ENCODE measurements at places on chromosomes 7 and 10.

- DNase-seq, result no peak
Observed at GRCh38 chr10:78905015-78905956, 163.5 kb upstream of the ZMIZ1 start.

- DNase-seq, result no peak
Observed at GRCh38 chr10:128781637-128782036, 655.4 kb upstream of the MKI67 start.

DNA sequence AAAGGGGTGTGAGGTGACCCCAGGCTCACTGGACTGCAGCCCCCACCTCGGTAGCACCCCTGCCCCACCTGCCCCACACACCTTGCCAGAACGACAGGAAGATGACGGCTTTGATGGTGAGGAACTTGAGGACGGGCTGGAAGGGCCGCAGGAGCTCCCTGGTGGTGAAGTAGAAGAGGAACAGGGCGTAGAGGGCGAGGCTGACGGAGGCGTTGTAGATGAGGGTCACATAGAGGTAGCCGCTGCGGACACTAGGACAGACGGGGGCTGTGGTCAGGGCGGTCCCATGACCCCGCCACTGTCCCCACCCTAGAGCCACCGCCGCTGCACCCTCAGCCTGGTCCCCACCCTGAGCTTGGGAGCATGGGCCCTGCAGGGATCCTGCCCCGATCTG lies 7.6 kb downstream of the TMEM184A start:
- no peak for DNase-seq

DNA sequence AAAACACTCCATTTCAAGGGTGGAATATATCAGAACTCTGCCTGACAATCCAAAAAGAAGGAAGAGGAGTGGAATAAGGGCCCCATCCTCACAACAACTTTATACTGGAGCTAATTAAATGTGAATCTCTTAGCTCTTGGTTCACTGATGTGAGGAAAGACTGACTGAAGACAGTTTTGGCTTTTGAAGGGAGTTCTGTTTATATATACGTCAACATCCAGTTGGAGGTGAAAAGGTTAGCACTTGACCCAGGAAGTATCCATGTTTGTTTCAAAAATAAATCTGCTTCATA lies 3.0 kb downstream of the HOXA1 start:
- no peak for DNase-seq

DNA sequence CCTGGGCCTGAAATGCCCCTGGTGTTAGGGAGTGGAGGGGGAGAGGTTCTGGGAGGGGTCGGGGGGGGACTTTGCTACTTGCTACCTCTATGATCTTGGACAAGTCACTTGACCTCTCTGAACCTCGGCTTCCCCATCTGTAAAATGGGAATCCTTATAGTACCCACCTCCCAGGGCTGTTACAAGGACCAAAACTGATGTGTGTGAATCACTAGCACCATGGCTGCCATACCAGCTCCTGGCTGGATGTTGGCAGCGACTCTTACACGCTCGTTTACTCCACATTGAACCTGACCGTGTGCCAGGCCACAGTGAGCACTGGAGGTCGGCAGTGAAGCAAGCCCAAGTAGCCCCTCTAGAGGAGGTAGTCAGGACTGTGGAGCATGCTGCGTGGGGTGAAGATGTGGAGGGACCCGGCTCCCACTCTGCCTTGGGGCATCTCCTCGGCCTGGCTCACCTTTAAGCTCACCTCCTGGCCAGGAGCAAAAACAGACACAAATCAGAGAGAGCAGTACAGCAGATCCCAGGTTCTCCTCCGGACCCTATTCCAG lies 28.9 kb downstream of the PPIF start:
- DNase-seq, result no peak

DNA sequence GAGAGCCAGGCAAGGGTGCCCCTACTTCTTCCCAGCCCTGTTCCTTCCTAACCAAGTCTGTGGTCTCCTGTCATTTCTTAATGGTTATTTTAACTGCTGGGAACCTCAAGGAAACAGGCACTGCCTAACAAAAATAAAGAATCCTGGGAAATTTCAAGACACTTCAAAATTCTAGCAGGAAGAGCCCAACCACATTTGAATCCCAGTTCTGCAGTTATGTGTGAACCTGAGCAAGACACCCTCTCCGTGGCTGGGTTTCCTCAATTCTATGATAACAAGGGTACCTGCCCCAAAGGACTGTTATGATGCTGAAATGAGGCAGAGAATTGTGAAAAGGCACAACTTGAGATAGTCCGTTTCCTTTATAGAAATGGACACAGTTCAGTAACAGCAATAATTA lies 36.2 kb upstream of the DUSP5 start:
- DNase-seq, result no peak

GRCh38 chr7:2985866-2986265 lies 57.8 kb downstream of the CARD11 start:
- DNase-seq, result no peak

GRCh38 chr10:102229810-102230263 lies 3.7 kb downstream of the ELOVL3 start:
- peak; percentile 71 for DNase-seq

- peak; percentile 82 for DNase-seq
Observed at GRCh38 chr10:102399217-102400021, 3.9 kb downstream of the NFKB2 start.

DNA sequence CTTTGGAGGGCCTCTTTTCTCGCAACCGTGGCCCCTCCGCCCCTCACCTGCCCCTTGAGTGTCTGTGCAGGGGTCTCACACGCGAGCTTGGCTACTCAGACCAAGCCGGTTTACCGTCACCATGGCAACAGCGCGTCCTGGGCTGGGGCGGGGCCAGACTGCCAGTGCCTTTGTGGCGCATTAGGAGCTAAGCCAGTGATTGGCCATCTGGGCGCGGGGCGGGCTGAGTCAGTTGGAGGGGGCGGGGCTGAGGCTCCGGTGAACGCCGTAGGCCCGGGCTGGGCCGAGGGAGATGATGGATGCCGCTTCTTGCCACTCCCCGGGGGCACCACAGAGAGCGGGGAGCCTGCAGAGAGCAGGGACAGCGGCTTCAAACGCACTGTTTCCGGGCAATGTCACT lies 48.7 kb upstream of the FXYD4 start:
- DNase-seq, result peak; percentile 63

- no peak for DNase-seq
Observed at GRCh38 chr10:2604891-2605290, 462.5 kb upstream of the PFKP start.

GRCh38 chr7:102404005-102404861 lies 8.1 kb downstream of the PRKRIP1 start:
- no peak for DNase-seq

DNA sequence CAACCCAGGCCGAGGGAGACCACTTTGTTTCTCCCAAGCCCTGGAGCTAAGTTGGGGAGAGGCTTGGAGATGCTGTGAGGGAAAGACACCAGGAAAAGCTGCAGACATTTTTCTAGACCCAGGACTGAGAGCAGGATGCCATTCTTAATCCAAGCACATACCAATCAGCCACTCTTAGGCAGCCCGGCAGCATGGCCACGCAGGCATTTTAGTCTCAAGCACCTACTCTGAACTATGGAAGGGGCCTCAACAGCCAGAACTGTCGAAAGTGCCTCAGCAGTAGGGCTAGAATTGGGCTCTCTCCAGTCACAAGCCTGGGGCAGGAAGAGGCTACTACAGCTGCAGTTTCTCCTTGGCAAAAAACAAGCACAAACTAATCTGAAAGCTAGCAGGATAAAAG lies 57.8 kb downstream of the GCC1 start:
- no peak for DNase-seq

DNA sequence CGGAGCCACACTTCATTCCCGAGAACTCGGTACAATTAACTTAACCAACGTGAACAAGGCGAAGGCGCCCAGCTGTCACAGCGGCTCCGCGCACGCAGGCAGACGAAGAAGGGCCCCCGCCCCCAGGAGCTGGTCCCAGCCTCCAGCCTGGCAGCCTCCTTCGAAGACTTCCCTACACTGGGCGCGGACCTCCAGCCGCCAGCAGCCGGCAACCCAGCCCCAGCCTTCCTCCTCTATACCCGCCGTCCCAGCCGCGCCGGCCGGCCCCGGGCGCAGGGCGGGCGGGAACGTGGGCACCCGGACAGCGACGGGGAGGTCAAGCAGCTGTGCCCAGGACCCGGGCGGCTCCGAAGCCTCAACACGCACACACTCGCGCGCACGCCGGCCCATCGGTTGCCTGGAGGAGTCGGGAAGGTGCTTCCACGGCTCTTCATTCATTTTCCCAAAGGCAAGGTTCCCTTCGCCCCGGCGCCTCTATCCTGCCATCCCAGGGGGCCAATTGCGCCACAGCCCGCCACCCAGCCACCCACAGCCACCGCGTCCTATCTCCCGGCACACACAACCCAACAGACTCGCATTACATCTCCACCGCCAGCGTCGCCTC lies 1.6 kb downstream of the CHST15 start:
- no peak for DNase-seq

- DNase-seq, result no peak
Observed at GRCh38 chr10:13503745-13504463, 24.9 kb downstream of the BEND7 start.

DNA sequence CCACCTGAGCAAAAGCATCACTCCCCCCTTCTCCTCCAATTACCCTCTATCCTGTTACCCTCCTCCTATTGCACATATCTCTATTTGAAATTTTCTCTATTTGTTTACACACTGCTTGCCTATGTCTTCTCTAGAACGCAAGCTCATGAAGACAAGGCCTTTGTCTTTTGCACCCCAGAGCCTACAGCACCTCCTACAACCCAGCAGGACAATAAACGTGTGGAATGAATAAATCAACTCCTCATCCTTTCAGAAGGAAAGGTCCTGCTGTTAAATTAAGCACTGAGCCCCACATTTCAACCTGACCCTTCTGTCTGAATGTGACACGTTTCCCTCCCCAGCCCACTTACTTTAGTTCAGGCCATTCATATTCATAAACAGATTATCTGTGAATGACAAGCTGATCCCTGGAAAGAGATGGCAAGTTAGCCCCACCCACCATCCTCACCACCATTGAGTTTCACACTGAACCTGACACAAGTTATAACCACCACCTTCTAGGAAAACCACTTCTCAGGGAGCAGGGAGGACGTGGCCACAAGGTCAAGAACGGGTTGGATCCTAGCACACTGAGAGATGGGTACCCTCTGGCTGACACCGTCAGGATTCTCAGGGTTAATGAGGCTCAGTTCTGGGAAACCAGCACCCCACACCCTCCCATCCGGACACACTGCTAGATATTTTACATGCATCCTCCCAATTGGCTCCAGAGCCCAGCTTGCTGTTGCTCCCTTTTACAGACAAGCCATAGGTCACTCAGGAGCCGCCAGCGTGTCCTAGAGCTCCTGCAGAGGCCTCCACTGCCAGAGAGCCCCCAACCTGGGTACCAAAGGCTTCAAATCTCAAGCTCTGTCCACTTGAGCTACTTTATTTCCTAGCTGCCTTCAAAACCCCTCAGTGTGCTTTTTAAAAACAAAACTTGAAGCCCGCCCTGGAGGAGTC lies 934 bp downstream of the PRTFDC1 start:
- peak; percentile 16 for DNase-seq
